NCI-H1092 treated with DMSO at 0.1 percent for 48 hours (cell line): ENCODE measurements at places on chromosomes 2 and 18.
A peak's percentile ranks its signal among the peaks of the same experiment; 100 is the strongest.

- no peak for DNase-seq
These were observed 87.3 kb downstream of the MARCO start for GRCh38 chr2:119029297-119029696.

DNA sequence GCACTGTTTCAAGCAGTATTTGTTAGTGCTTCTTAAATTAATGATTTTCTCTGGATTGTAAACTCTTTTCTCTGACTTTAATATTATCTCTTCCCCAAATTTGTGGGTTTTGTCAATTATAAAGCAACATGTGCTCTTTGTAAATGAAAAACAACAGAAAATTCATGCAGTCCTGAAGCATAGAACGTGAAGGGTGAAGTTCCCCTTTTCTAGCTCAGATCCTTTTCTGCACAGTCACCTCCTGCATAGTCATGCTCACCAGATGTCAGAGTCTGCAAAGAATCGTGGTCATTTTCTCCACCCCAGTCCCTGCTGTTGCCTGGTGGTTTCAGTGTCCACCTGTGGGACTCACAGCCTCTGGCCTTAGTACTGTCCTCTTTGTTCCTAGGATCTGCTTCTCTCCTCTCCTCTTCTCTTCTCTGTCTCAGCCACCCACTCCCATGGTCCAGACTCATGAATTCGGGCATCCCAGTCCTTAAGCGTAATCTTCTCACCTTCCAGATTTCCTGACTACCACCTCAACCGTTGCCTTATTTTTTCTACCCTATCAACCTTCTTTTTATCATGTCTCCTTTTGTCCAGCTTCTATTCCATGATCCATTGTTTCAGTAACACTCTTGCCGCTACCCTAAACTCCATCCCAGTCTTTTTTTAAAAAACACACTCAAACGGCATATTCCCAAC is 229.1 kb downstream of the RTP5 start:
- no peak for DNase-seq

GRCh38 chr2:60522462-60522861 is 31.0 kb downstream of the BCL11A start:
- DNase-seq, result no peak

DNA sequence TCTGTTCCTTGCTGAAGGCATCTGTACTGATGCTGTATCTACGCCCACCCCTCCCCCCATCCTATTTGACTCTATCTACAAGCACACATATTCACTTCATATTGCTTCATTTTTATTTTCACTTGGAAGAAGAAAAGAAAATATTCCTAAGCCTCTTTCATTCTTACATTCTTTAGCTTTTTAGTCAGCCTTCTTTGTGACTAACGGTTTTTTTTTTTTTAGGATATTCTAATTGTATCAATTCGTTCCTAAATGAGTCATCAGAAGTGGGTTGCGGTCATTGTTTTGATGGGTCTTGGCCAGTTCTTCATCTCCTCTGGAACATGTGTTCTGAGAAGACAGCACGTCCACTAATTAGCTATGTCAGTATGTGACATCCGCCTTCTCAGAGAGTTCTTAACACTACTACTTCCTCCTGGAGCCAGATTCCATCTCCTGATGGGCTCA is 88.7 kb downstream of the MYO1B start:
- no peak for DNase-seq

DNA sequence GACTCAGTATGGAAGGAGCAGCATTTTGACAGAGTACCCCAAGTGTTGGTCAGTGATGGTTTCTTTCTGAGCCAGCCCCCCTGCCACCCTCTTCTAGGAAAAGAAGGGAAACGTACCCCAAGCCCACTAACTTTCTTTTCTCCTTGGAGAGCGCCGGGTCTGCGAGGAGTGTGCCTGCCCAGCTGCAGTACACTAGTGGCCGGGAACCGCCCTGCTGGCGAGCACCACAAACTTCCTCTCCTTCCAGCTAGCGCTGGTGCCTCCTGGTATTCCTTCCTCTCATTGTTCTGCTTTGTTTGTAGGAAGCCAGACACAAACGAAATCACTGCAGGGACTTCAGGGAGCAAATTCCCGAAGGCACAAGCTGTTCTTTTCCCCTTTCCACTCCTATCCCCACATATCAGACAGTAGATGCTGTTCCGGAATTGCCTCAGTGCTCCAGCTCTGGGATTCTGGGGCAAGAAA is 1.8 kb downstream of the CCDC85A start:
- peak; percentile 16 for DNase-seq

GRCh38 chr2:158967731-158968395 is 577 bp upstream of the TANC1 start:
- DNase-seq, result no peak

GRCh38 chr2:45833301-45833967 is 182.0 kb downstream of the PRKCE start:
- DNase-seq, result no peak

DNA sequence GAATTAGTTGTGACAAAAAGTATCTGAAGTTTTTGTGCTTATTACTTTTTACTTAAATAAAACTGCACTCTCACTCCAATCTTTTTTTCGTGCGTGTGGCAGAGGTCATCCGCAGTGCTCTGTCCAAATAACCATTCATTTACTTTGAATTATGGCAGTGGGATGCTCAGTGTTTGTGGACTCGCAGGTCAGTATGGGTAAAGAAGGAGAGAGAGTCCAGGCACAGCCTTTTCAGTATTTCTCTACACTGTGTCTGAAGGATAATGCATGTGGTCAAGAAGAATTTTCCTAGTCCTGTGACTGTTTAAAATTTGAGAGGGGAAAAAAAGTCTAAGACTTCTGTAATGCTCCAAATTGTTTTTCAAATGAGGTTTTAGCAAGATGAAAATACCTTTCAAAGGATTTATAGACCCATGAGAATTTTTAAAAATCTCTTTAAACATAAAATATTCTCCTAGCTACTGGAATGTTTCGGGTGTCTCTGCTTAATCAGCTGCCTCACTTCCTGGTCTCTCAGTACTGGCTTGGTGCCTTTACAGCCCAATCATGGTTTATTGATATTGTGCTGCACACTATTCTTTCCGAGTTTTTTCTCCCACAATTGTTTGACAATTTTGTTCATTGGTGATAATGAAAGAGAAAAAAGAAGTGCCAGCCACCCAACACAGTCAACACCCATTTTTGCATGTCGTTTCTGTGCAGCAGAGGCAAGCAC is 453.2 kb downstream of the PTPRM start:
- no peak for DNase-seq

GRCh38 chr18:44880170-44880569 is 199.5 kb downstream of the SETBP1 start:
- peak; percentile 36 for DNase-seq

DNA sequence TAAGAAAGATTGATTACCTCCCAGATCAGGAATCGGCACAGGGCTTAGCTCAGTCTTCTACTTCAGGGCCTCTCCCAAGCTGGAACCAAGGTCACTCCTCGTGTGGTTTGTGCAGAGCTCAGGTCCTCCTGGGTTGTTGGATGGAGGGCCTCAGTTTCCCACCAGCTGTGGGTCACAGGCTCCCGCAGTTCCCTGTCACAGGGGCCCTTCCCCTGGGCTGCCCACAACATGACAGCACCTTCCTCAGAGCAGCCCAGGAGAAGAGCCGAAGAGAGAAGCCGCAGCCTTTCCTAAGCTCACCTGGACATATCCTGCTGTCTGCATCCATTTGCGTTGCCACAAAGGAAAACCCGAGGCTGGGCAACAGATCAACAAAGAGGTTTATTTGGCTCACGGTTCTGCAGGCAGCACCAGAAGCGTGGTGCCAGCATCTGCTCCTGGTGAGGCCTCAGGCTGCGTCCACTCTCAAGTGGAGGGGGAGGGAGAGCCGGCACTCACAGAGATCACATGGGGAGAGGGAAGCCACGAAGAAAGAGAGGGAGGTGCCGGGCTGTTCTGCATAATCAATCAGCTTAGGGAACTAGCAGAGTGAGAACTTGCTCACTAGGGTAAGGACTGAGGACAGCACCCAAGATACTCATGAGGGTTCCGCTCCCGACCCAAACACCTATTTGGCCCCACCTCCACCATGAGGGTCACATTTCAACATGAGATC is 13.0 kb upstream of the ALLC start:
- no peak for DNase-seq

GRCh38 chr2:101190747-101191516 is 39.8 kb upstream of the TBC1D8 start:
- peak; percentile 25 for DNase-seq

DNA sequence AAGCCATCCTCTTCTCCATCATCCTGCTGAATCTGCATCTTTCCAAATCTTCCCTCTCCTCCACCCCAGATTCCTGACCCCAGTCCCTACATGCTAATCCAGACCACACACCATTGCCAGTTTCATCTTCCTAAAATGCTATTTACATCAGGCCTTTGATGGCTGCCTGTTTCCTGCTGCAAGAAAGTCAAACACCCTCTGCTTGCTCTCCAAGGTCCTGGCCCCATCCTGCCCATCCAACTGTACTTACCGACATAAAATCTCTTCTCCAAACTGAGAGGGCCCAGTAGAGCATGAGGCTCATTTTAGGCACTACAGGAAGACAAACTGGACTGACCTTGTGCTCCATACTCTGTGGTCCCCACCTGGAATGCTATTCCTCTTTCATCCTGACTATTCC is 19.0 kb downstream of the ALK start:
- no peak for DNase-seq

GRCh38 chr2:159895258-159896065 is 97.5 kb upstream of the CD302 start:
- DNase-seq, result no peak

DNA sequence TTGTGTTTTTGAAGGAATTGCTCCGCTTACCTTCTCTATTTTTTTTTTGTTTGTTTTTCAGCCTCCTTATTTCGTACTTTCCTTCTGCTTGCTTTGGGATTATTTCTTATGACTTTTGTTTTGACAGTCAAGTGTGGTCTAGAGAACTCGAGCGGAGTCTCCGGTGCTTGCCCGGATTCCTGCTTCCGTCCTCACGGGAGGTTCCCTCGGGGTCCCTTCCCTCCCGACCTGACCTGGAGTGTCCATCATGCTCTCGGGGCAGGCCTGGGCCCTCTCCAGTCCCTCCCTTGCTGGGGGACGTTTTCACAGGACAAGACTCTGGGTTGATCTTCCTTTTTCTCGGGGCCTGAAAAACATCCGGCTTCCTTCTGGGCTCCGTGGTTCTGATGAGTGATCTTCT is 45.9 kb downstream of the CTDP1 start:
- no peak for DNase-seq

- no peak for DNase-seq
These were observed 428.1 kb downstream of the SETBP1 start for GRCh38 chr18:45108754-45109153.

GRCh38 chr2:25685741-25686140 is 12.4 kb upstream of the DTNB start:
- DNase-seq, result no peak

DNA sequence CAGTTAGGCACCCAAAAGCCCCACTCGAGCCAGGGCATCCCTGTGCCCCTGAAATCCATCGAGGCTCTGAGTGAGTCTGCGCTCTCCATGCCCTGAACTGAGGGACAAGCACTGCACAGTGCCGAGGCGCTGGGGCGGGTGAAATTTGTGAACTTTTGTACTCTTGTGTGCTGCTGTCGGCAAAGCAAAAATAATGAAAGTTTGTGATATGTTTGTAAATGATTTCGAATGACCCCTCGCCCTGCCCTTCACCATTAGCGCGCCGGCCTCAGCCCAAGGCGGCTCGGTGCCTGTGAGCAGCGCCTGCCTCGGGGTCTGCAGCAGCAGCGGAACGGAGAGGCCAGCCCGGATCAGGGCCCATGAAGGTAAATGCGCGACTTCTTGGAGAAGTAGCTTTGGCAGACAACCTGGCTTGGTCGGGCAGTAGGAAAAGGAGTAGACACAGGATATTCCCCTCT is 1.8 kb upstream of the HOXD4 start:
- DNase-seq, result no peak

GRCh38 chr2:51410331-51410730 is 378.4 kb upstream of the NRXN1 start:
- DNase-seq, result no peak

- no peak for DNase-seq
These were observed 109.2 kb downstream of the NOL4 start for GRCh38 chr18:34115409-34116081.

- DNase-seq, result no peak
These were observed 18.5 kb downstream of the DSG2 start for GRCh38 chr18:31516437-31516836.

DNA sequence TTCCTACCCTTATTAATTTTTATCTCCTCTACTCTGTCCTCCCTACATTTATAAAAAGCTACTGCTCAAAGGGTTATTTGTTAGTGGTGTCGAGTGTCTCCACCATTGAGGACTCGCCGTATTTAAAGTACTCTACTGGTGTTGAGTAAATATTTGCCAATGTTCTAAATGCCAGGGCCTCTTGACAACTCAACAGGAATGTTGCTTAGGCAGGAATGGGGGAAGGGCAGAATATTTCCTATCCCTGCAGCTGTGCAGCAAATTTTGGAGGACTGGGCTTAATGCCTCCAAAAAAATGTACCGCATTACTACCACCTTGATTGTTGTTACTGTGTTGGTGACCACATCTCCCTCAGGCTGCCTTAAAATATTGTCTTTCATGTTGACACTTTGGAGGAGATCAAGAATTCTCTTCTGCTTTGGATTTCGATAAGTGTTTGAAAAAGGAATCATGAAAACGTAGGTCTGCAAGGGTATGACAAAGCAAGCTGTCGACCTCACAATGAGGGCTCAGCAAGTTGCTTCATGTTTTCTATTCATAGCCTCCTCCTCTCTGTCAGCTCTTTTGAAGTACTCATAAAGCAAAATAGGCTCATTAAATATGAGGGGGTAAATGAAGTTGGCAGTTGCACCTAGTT is 84.3 kb downstream of the EFEMP1 start:
- DNase-seq, result peak; percentile 90

DNA sequence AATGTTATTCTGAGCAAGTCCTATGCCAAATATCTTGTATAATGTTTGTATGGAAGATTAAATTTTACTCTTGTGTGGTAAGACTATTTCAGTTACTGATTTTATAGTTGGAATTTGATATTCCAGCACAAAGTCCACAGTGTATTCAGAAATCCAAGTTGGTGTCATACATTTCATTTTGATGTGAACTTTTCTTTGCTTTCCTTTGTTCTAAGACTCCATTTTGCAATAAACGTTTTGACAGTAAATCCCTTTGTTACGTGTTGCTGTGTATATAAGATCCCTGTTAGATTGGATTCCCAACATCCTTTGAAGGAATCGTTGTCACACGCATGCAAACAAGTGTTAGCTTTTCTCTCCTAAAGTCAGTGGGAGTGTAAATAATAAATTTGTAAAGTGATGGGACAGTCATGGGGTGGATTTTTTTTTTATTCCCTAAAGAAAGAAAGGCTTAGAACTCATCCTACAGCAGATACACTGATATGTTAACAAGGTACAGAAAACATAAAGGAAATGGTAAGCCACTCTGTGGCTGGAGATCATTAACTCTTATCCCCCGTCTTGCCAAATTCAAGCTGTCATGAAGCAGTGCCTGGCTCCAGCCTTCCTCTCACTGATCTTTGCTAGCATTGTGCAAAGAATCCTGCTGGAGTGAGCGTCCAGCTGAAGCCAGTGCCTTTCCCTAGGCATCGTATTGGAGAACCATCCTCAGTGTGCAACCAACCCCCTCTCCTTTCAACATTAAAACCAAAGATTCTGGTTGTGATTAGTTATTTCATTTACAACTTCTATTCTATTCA is 127.6 kb upstream of the CDCA7 start:
- DNase-seq, result peak; percentile 60

GRCh38 chr2:193250389-193250788 is 1055.7 kb upstream of the TMEFF2 start:
- DNase-seq, result no peak

- no peak for DNase-seq
These were observed 20.8 kb downstream of the LHCGR start for GRCh38 chr2:48734576-48735303.
